ENCODE measurements at places on chromosomes 5 and 9. TPM values are rescaled to one million over a fixed set of nuclear protein-coding genes. Genes with fewer than 3 reads are reported as not detected.

FBN2 gene
- polyA plus RNA-seq = 56.6 TPM

MARCHF6 gene
- 156 TPM for polyA plus RNA-seq

GRCh38 chr5:7916171-7916804 lies 47.3 kb downstream of the MTRR start:
- DNase-seq = no peak
- no peaks in the 10 kb centered on the region for H3K4me1 ChIP-seq
- no peaks in the 10 kb centered on the region for H3K36me3 ChIP-seq
- H3K27me3 ChIP-seq = no peaks in the 10 kb centered on the region
- H3K27ac ChIP-seq = no peak overlapping the region

GRCh38 chr9:134939080-134939733 lies 21.5 kb upstream of the FCN1 start:
- H3K27ac ChIP-seq = no peak overlapping the region
- peaks cover 39% of the 10 kb centered on the region for H3K4me1 ChIP-seq
- peaks cover 70% of the 10 kb centered on the region for H3K27me3 ChIP-seq

Measured in left lung (tissue), 14 donors.